ENCODE measurements at places on chromosomes 1 and 21.

GRCh38 chr1:33997127-33998036 lies 133.5 kb downstream of the HMGB4 start:
- DNase-seq = no peak

- no peak for DNase-seq
Observed at GRCh38 chr1:21267191-21268077, 22.8 kb downstream of the ECE1 start.

- no peak for DNase-seq
Observed at GRCh38 chr21:42373196-42373907, 7.0 kb upstream of the TFF1 start.

- peak; percentile 38 for DNase-seq
Observed at GRCh38 chr21:39073717-39074116, 109.5 kb downstream of the PSMG1 start.

DNA sequence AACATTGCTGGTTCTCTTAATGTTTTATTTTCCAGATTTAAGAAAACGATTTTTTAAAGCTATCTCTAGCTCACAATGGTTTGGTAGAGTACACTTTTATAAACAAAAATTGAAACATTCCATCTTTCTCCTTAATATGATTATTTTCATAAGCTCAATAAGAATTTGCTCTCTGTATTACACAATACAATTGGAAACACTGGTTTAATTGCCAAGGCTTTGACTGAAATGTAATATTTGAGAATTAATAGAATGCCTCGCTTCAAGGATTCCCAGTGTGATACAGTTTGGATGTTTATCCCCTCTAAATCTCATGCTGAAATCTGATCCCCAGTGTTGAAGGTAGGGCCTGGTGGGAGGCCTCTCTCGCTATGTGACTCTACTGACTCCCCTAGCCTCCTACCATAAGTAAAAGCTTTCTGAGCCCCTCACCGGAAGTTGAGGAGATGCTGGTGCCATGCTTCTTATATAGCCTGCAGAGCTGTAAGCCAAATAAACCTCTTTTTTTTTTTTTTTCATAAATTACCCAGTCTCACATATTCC lies 67.4 kb downstream of the DDAH1 start:
- peak; percentile 39 for DNase-seq

GRCh38 chr1:154784924-154785531 lies 85.1 kb downstream of the KCNN3 start:
- DNase-seq = no peak
